Mesothelial cell of epicardium (in vitro differentiated cells): ENCODE measurements at places on chromosomes 16 and 17.

DNA sequence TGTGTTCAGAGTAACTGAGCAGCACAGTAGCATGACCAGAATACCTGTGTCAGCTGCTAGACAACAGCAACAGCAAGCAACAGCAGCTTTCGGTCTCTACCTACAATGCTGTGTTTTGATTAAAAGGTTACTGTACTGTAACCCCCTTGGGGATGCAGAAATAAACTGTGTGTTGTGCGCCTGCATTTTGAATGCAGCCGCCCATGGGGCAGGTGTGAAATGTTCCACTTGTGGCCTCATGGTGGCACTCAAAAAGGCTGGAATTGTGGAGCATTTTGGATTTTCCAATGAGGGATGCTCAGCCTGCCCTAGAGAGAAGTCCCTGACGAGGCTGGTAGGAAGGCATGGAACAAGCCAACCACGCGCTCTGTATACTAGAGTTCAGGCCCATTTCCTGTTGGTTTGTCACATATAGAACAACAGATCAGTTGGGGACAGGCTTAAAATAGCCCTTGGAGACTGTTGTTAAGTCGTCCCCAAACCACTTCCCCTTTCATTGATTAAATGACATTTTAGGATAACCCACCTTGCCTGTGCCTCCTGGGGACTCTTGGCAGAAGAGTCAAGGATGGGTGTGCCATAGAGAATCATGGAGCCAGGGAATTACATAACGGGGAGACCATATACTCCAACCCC is 27.1 kb downstream of the SCPEP1 start:
- H3K4me3 ChIP-seq = no peak overlapping the region
- H3K27ac ChIP-seq = no peak overlapping the region
- peaks cover 3% of the 10 kb centered on the region for H3K4me1 ChIP-seq
- no peak for DNase-seq

- H3K36me3 ChIP-seq = peaks cover 24% of the 10 kb centered on the region
- peaks cover 30% of the 10 kb centered on the region for H3K4me1 ChIP-seq
- no peak for DNase-seq
- H3K27ac ChIP-seq = no peak overlapping the region
- no peaks in the 10 kb centered on the region for H3K27me3 ChIP-seq
- no peak overlapping the region for H3K4me3 ChIP-seq
These were observed 38.5 kb downstream of the MPRIP start for GRCh38 chr17:17080781-17081180.

DNA sequence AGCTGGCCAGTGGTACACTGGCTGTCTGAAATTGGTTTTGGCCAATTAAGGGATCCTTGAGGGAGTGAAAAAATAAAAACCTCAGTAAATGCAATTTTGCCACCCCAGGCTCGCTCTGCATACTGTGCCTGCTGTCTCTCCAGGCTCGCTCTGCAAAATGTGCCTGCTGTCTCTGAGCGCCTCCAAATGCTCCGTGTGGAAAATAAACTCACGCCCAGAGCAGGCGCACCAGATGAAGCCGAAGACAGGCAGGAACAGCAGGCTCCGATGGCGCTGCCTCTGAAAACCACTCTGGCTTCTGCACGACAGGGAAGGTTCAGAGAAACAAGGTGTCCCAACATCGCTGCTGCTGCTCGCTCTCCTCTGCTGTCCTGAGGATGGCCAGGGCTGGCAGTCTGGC is 29.1 kb downstream of the SNN start:
- no peak for DNase-seq
- H3K4me3 ChIP-seq = no peak overlapping the region

GRCh38 chr17:82392941-82393340 is 21.4 kb downstream of the UTS2R start:
- H3K27me3 ChIP-seq = peaks cover under 1% of the 10 kb centered on the region
- DNase-seq = no peak
- H3K27ac ChIP-seq = no peak overlapping the region
- peaks cover 5% of the 10 kb centered on the region for H3K4me1 ChIP-seq
- no peak overlapping the region for H3K4me3 ChIP-seq
- peaks cover 15% of the 10 kb centered on the region for H3K36me3 ChIP-seq

DNA sequence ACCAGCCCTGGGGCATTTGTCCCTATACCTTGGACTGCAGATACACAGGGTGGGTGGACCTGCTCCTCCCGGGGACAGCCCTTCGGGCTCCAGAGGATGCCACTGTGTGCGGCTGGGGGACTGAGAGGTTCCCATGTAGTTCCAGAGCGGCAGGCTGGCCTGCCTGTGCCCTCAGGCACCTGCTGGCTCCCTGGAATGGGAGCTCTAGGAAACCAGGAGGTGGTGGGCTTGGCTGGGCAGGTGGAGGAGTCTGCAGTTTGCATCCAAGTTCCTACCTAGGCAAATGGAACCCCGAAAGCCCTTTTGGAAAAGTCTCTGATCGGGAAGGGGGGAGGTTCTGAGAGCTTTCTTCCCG is 982 bp downstream of the DBNDD1 start:
- peak overlapping the region; percentile 82 for H3K4me3 ChIP-seq
- H3K36me3 ChIP-seq = no peaks in the 10 kb centered on the region
- peak; percentile 48 for DNase-seq
- H3K27me3 ChIP-seq = peaks cover 26% of the 10 kb centered on the region
- H3K27ac ChIP-seq = no peak overlapping the region

- H3K36me3 ChIP-seq = no peaks in the 10 kb centered on the region
- no peaks in the 10 kb centered on the region for H3K27me3 ChIP-seq
- peaks cover 38% of the 10 kb centered on the region for H3K4me1 ChIP-seq
- H3K27ac ChIP-seq = peak within 1 kb of the TSS; percentile 81
These were observed at the start of gene LITAF for GRCh38 chr16:11586856-11587642. TSS of gene LITAF (minus strand) at chr16:11586919. CDS start at chr16:11556730, 30,189 bp downstream.

- peaks cover 74% of the 10 kb centered on the region for H3K36me3 ChIP-seq
- H3K27me3 ChIP-seq = no peaks in the 10 kb centered on the region
- no peak overlapping the region for H3K4me3 ChIP-seq
- DNase-seq = no peak
These were observed 80.8 kb downstream of the CLEC16A start for GRCh38 chr16:11025120-11025531.

GRCh38 chr17:43454868-43455267 is 28.9 kb upstream of the DHX8 start:
- H3K4me3 ChIP-seq = no peak overlapping the region
- peaks cover 2% of the 10 kb centered on the region for H3K4me1 ChIP-seq
- H3K27me3 ChIP-seq = peaks cover 3% of the 10 kb centered on the region

- no peak overlapping the region for H3K27ac ChIP-seq
- peaks cover 4% of the 10 kb centered on the region for H3K4me1 ChIP-seq
- H3K4me3 ChIP-seq = no peak overlapping the region
- H3K27me3 ChIP-seq = peaks cover 3% of the 10 kb centered on the region
- H3K36me3 ChIP-seq = no peaks in the 10 kb centered on the region
These were observed 7.1 kb upstream of the CMTM4 start for GRCh38 chr16:66703406-66704215.

- DNase-seq = no peak
- H3K4me1 ChIP-seq = peaks cover 4% of the 10 kb centered on the region
- H3K4me3 ChIP-seq = no peak overlapping the region
- H3K27me3 ChIP-seq = no peaks in the 10 kb centered on the region
- no peaks in the 10 kb centered on the region for H3K36me3 ChIP-seq
- H3K27ac ChIP-seq = no peak overlapping the region
These were observed 39.0 kb downstream of the SMURF2 start for GRCh38 chr17:64622931-64623654.

- H3K4me3 ChIP-seq = no peak overlapping the region
- H3K27me3 ChIP-seq = no peaks in the 10 kb centered on the region
- H3K36me3 ChIP-seq = no peaks in the 10 kb centered on the region
- no peak overlapping the region for H3K27ac ChIP-seq
- H3K4me1 ChIP-seq = peaks cover 10% of the 10 kb centered on the region
These were observed 158.4 kb downstream of the KCNJ2 start for GRCh38 chr17:70327723-70328122.
